ENCODE measurements at places on chromosomes 3 and 15.

DNA sequence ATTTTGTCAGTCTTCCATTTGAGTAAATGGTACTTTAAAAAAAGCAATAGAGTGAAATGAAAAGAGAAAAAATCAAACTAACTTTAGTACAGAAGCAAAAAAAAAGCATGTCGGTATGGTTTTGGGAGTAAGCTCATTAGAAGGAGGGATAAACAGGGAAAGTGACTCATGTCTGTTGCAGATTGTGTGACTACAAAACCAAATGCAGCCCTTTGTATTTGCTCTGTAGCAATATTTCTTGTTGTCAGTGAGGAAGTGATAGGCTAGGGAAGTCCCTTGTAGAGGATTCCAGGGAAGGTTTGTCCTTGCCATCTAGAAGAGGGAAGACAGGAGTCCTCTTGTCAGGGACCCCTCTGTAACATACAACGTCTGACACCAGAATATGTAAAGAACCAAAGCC, 150.5 kb upstream of the POU1F1 start:
- DNase-seq, result no peak

- no peak for DNase-seq
These were observed 27.9 kb downstream of the RFX7 start for GRCh38 chr15:56215769-56216168.

DNA sequence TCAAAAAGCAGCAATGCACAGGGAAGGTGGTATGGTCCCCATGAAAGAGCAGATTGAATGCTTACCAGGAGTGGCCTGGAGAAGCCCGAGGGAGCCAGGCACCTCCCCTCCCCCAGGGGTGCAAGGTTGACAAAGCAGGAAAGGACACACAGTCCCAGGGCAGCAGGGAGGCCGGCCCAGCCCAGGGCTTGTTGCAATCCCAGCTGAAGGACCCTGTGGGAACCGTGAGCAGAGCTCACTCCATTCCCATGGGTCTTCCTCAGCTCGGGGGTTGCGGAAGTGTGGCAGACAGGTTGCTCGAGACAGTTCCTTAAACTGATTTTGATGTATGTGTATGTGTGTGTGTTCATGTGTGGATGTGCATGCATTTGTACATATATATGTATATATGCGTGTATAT, 15.8 kb downstream of the UROC1 start:
- DNase-seq, result no peak

DNA sequence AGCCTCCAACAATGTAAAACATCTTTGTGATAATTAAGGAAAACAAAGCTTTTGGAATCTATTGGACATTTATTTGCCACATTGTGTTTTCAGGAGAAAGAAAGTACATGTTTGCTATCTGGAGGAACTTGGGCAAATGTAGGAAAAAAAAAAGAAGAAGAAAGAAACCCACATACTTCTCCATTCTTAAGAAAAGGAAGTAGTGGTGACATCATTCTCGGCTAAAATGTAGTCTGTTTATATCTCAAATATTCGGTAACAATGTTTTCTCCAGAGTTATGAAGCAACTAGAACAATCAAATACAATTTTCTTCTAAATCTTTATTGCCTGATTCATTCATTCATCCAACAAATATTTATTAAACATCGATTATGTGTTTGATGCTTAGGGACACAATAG, 2.3 kb upstream of the TGFBR2 start:
- no peak for DNase-seq
